ENCODE measurements at places on chromosomes 6 and 20. TPM values are rescaled to one million over a fixed set of nuclear protein-coding genes. Genes with fewer than 3 reads are reported as not detected.

DNA sequence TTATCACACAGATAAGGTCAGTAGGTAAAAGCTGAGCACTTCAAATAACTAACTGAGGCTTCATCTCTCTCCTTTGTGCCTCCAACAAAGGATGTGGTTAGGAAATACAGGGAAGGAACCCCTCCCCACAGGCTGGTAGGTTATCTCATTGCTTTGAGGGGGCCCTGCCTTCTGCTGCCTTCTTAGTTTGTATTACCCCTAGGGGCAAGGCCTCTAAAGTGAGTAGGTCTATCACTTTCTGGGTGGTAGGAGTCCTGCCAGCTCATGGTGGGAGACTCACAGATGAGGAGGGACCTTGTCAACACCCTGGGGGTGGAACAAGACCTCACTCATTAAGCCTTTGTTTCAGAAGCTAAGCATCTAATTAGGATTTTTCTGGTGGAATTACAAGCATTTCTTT is 34.6 kb downstream of the EDN1 start:
- DNase-seq, result peak; percentile 51

DNA sequence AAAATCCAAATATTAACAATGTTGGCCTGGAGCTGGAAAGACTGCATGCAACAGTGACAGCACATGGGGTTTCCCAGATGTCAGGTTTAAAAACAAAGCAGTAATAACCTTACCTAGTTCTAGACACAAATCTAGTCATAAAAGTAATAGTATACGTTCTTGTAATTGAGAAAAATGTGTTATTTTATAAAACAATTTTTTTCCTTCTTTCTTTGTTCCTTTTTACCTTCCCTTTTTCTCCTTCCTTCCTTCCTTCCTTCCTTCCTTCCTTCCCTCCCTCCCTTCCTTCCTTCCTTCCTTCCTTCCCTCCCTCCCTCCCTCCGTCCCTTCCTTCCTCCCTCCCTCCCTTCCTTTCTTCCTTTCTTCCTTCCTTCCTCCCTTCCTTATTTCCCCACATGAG is 242.7 kb upstream of the PDE10A start:
- DNase-seq, result no peak

DNA sequence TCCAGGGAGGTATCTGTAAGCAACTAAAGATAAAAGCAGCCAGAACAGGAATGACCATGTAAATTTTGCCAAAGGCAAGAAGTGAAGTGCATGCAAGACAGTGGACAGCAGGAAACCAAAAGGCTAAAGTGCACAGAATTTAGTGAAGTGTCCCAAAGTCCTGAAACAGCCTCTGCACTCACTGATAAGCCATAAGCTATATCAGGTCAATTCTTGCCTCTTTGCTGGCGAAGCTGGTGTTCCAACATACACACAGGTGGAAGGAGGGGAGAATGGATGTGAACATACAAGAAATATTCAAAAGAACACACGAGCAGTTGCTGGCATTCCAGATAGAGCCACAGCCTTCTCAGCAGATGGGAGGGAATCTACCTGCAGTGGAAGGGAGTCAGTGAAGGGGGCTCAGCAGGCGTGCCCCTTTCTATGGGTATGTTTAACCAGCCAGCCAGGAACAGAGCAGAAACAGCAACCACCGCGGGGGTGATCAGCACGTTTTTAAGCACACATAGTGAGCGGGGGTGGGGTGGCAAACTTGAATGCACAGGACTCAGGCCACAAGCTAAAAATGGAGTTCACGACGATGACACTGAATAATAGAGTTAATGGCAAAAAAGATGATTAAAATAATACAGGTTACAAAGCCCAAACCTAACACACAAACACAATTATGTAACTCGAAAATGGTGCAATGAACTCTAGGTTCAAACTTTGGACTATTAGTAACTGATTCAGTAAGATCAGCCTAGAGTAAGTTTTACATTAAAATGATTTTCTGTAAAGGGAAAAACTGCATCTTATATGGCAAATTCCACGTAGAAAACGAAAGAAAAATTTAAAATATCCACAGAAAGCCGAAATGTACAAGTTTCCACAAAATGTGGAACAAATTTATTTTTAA is 1.2 kb downstream of the ECI2 start:
- DNase-seq, result peak; percentile 14

GRCh38 chr20:4681401-4681800 is 40.3 kb upstream of the PRND start:
- DNase-seq, result no peak

GRCh38 chr6:3414327-3415081 is 42.3 kb downstream of the SLC22A23 start:
- peak; percentile 41 for DNase-seq

- no peak for DNase-seq
These were observed 60.5 kb upstream of the SLCO4A1 start for GRCh38 chr20:62581806-62582205.

DNA sequence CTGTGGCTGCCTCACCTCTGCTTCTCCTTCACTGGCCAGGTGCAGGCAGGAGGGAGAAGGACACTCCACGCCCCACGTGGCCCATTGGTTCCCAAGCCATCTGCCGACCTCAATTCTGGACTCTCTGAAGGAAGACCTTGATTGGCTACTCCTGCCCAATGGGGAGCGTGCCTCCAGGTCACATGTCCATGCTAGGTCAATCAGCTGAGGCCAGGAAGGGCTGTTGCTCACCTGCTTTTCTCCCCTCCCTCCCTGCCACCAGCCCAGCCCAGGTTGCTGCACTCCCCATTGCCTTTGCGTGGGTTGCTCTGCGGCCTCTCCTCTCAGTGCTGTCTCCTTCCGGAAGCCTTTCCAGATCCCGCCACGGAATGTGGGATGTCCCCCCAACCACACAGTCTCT is 21.9 kb upstream of the CDH4 start:
- no peak for DNase-seq

DNA sequence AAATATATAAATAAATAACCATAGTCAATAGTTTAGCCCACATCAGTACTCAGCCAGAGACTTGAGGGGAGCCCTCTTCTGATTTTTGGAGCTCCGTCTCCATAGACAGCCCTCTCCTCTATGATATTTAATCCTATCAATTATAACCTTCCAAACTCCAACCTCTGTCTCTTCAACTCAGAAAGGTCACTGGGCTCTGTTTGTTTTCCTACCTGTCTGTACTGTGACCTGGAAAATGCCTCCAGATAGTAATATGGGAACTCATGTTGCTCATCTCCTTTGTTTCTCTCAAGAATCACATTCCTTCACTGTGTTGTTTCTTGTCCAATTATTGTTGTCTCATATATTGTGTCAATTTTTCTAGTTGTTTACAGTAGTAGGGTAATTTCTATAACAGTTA is 409.7 kb downstream of the CDKAL1 start:
- DNase-seq, result no peak

- DNase-seq, result no peak
These were observed 184.8 kb downstream of the ZNF217 start for GRCh38 chr20:53408691-53409446.

GRCh38 chr6:129500958-129501739 is 208.8 kb downstream of the ARHGAP18 start:
- DNase-seq, result peak; percentile 99

DNA sequence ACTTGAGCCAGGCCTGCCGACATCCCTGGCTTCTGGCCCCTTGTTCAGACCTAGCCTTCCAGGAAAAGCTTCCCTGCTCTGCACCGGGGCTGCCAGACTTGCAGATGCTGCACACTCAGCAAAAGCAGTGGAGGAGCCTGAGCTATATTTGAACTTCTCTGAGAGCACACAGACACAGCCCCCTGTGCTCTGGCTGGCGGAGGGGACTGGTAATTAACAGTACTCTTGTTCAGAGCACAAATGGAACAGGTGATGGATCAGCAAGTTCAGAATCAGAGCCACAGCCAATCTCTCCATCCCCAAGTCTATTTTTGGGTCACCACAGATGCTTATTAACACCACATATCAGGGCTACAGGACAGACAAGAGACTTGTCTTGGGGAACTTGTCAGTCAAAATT is 27.6 kb upstream of the RIMS4 start:
- DNase-seq, result no peak

DNA sequence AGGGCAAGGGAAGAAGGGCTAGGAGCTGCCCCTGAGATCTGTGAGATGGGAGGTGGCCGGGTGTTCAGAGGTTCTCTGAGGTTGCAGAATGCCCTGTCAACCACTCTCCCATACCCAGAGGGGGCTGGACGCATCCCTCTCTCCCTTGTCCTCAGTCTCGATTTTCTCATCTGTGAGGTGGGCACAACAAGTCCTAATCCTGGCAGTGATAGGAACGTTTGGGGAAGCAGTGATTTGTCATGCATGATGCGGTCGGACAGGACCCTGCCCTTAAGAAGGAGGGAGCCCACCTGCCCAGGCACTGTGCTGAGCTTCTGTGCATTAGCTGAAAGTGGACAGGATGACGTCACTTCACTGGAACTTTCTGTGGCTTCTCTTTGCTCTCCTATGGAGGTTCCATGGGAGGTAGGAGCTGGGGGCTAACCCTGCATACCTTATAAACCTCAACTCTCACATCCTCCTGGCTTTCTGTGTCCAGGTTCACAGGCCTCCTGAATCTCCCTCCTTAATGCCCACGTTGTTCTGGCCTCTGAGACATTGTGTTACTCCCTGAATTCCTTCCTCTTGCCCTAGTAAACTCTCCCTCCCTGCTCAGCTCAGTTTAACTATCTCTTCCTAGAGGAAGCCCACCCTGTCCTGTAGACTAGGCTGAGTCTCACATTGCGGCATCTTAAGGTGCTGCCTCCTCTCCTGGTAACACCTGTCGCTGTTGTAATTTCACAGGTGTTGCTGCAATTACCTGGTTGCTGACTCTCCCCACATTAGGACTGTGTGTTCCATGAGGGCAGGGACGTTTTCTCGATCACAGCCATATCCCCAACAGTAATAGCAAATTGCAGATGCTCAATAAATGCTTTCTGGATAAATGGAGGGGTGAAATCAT is 30.1 kb upstream of the CSNK2A1 start:
- DNase-seq, result no peak

DNA sequence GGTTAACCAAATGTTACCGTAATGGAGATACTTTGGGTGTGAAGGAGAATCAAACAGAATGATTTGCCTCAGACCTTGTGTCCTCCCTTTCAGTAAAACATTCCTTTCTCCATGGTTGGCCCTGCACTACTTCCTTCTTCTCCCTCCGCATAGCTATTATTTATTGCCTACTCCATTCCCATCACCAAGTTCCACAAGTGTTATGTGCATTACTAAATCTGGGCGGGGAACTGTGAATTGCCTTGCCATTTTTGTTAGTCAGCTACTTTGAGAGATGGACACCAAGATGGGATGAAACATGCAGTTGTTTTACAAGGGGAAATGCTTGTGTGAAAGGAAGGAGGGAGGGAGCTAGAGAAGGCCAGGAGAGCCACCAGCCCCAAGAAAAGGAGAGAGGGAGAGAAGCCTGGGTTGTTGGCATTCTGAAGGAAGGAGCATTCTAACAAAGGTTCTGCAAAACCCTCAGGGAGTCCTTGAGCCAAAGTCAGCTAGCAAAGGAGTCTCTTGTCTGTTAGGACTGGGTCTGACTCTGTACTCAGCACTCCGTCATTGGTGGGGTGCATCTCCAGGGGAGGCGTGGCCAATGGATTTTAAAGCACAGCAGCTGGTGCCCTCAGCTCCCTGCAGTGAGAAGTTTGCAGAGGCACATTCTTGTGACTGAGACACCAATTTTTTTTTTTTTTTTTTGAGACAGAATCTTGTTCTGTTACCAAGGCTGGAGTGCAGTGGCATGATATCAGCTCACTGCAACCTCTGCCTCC is 83.6 kb upstream of the CHD6 start:
- no peak for DNase-seq

GRCh38 chr6:53766930-53767329 is 27.9 kb upstream of the LRRC1 start:
- no peak for DNase-seq

RBM24 gene
- 3.1 TPM for total RNA-seq

TCF15 gene
- not detected for total RNA-seq

FAM83B gene
- 13.5 TPM for total RNA-seq

ZSCAN12 gene
- 12.8 TPM for total RNA-seq

NOP56 gene
- total RNA-seq, result 110 TPM

CCM2L gene
- 0.35 TPM for total RNA-seq

SLC52A3 gene
- total RNA-seq, result 1.9 TPM

TBCC gene
- total RNA-seq, result 59.6 TPM

Measured in renal cortical epithelial cell (primary cell).